ENCODE measurements at places on chromosomes 7 and 10. TPM values are rescaled to one million over a fixed set of nuclear protein-coding genes. Genes with fewer than 3 reads are reported as not detected.

The TMEM229A gene
- total RNA-seq = 0.29 TPM

The HABP2 gene
- total RNA-seq = 11.4 TPM

- H3K27ac ChIP-seq = peak overlapping the region; percentile 7
- peaks cover 13% of the 10 kb centered on the region for H3K4me1 ChIP-seq
- H3K27me3 ChIP-seq = no peaks in the 10 kb centered on the region
- no peak overlapping the region for H3K4me3 ChIP-seq
These were observed 42.3 kb downstream of the TBXAS1 start for GRCh38 chr7:139871331-139871730.

- no peak for DNase-seq
- peaks cover 60% of the 10 kb centered on the region for H3K4me1 ChIP-seq
- H3K27me3 ChIP-seq = no peaks in the 10 kb centered on the region
- no peak overlapping the region for H3K4me3 ChIP-seq
- H3K27ac ChIP-seq = no peak overlapping the region
- no peaks in the 10 kb centered on the region for H3K36me3 ChIP-seq
These were observed 55.8 kb downstream of the PARD3 start for GRCh38 chr10:34759161-34759836.

The PLXDC2 gene
- 31.0 TPM for total RNA-seq

GRCh38 chr10:72204296-72204695 is 11.5 kb upstream of the ANAPC16 start:
- H3K36me3 ChIP-seq = peaks cover 100% of the 10 kb centered on the region
- H3K4me3 ChIP-seq = no peak overlapping the region
- no peaks in the 10 kb centered on the region for H3K4me1 ChIP-seq
- no peak for DNase-seq
- no peak overlapping the region for H3K27ac ChIP-seq

GRCh38 chr10:62153191-62153590 is 115.5 kb downstream of the RTKN2 start:
- H3K27ac ChIP-seq = no peak overlapping the region
- H3K27me3 ChIP-seq = no peaks in the 10 kb centered on the region
- H3K36me3 ChIP-seq = no peaks in the 10 kb centered on the region

DNA sequence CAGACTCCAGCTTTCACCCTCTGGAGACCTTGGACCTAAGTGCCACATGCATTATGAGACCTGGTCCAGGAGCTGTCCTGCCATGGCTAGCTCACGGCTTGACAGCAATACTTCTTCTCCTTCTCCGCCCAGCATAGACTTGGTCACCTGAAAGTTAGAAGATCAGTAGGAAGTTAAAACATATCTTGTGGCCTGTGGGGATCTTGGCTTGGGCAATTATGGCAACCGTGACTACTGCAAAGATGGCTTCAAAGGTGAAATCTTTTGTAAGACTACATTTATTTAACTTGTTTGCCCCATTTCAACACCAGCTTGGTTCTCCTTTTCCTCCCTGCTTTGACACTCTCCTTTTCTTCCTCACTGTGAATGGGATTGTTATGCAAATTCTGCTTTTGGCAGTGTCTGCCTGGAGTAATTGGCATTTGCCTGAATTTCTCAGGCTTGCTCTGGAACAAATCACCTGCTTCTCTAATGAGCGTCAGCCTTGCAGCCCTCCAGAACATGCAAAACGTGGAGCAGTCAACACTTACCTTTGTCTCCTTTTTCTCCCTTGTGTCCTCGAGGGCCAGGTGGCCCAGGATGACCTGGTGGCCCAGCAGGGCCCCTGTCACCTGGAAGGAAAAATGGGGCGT is 53.4 kb downstream of the COL17A1 start:
- peaks cover 54% of the 10 kb centered on the region for H3K36me3 ChIP-seq
- H3K27me3 ChIP-seq = no peaks in the 10 kb centered on the region
- H3K4me1 ChIP-seq = no peaks in the 10 kb centered on the region
- no peak overlapping the region for H3K27ac ChIP-seq
- H3K4me3 ChIP-seq = no peak overlapping the region

DNA sequence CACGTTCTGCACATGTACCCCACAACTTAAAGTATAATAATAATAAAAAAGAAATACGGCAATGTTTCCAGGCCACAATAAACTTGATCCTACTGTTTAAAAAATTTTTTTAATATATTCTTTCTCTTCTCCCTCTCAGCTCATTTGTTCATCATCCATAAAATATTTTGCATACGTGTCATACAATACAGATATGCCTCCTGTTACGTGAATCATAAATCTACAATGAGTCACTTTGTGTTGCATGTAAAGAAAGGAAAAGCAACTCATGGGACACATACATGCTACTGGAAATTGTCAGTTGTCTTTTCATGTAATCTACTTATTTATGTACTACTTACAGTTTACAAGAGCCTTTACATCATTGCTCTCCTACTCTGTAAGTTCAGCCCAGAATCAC is 1.1 kb upstream of the TECTB start:
- no peak overlapping the region for H3K4me3 ChIP-seq
- no peak for DNase-seq
- peaks cover 3% of the 10 kb centered on the region for H3K4me1 ChIP-seq
- H3K36me3 ChIP-seq = no peaks in the 10 kb centered on the region

The LRRC17 gene
- 2.2 TPM for total RNA-seq

DNA sequence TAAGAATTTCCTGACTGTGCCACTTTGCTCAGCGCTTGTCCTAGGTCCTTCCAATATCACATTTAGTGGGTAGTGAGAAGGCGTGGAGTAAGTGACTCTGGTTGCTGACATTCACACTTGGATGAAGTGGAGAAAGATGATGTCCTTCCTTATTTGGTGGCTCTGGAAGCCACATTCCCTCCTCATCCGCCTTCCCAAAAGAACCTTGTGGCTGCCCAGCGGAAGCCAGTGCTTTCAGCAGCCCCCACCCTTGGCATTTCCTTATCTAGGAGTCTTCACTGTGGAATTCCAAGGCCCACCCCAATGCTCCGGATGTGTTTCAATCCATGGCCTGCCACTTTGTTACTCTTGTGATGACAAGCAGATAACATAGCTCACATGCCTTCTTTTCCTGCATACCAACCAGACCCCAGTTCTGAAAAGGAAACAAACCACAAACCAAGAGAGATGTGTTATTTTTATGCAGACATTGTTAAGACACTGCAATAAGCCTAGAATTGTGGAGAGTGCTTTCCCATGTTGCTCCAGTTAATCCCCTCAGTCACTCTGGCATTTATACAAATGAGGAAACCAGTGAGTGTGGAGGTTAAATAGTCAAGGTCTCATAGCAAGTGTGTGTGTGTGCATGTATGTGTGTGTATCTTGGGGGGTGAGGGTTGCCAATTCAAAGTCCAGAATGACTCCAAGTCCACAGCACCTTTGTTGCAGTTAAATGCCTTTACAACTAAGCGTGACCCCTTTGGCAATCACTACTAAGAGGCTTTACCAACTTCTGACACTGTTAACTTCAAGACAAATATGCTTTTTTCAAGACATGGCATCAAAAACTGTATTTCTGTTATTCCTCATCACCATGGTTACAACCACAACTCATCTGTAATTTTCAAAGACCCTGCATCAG is 10.3 kb upstream of the ANKRD1 start:
- H3K27me3 ChIP-seq = peaks cover 4% of the 10 kb centered on the region
- H3K27ac ChIP-seq = peak overlapping the region; percentile 44
- DNase-seq = no peak
- H3K4me3 ChIP-seq = no peak overlapping the region
- H3K36me3 ChIP-seq = no peaks in the 10 kb centered on the region

The KIAA1217 gene
- 31.4 TPM for total RNA-seq

- H3K27ac ChIP-seq = no peak overlapping the region
- no peaks in the 10 kb centered on the region for H3K4me1 ChIP-seq
- no peak for DNase-seq
- H3K27me3 ChIP-seq = no peaks in the 10 kb centered on the region
These were observed 52.6 kb downstream of the DPYSL4 start for GRCh38 chr10:132239126-132240031.

The ELOVL3 gene
- not detected for total RNA-seq

- H3K27ac ChIP-seq = no peak overlapping the region
- H3K4me1 ChIP-seq = no peaks in the 10 kb centered on the region
- H3K27me3 ChIP-seq = no peaks in the 10 kb centered on the region
- no peaks in the 10 kb centered on the region for H3K36me3 ChIP-seq
These were observed 34.8 kb upstream of the CCSER2 start for GRCh38 chr10:84293574-84294016.

- H3K36me3 ChIP-seq = no peaks in the 10 kb centered on the region
- H3K27me3 ChIP-seq = peaks cover 71% of the 10 kb centered on the region
- H3K4me1 ChIP-seq = peaks cover 6% of the 10 kb centered on the region
- DNase-seq = no peak
These were observed 531 bp downstream of the IKZF1 start for GRCh38 chr7:50304911-50305582.

The RAMP3 gene
- total RNA-seq = 14.1 TPM

DNA sequence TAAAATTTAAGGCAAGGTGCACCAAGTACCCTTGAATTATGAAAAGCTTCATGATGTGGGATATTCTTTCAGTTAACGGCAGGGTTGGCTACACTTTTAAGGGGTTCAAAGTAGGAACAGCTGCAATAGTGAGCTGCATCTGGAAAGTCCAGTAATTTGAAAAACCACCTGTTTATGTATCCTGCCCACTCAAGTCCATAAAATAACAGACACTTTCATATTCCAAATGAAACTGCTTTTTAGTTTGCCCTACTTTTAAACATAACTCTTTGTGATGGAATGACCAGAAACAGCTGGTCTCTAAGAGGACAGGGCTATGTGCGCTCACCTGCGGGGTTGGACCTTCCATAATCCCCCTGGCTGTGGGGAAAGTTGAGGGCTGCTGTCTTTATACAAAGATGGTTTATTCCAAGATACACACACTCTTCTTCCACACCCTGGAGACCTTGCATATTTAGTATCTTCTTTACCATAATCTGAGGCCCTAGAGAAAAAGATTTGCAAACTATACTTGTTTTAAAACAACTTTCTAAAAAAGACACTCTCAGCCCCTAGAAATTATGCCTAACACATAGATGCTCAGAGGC is 7.4 kb downstream of the CAV1 start:
- no peak for DNase-seq
- H3K27ac ChIP-seq = no peak overlapping the region
- peak overlapping the region; percentile 72 for H3K4me3 ChIP-seq

The FAM241B gene
- not detected for total RNA-seq

DNA sequence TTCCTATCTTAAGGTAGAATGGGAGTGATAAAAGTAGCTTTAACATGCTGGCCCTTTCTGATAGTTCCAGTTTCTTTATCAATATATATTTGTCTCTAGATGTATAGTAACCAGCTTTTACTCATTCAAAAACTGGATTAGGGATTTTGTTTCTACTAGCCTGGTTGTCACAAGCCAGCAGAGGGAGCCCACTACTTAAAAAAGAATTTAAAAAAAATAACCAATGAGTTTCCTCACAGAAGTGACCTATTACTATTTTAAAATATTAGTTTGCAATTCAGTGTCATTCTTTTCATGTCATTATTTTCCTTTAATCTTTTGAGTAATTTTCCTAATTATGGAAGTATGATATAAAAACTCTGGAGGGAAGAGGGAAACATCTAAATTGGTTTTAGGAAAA is 142.1 kb downstream of the PHTF2 start:
- no peak overlapping the region for H3K27ac ChIP-seq
- DNase-seq = no peak
- no peaks in the 10 kb centered on the region for H3K4me1 ChIP-seq

DNA sequence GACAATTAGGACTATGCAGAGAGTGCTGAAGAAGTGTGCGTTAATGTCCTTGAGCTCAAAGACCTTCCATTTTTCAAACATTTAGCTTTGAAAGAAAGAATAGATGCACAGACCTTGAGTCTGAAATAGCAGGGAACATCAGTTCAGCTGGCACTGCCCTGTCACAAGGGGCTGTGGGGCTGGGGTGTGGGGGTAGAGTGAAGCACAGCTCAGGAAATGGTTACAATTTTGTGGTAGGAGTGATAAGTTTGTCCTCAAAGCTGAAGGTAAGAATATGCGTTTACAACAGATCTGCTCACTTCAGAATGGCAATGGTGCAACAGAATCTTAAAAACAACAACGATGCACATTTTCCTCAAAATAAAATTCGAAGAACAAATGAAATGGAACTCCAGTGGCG is 33.6 kb downstream of the SMKR1 start:
- H3K27me3 ChIP-seq = no peaks in the 10 kb centered on the region
- DNase-seq = no peak
- H3K36me3 ChIP-seq = no peaks in the 10 kb centered on the region

The PLA2G12B gene
- not detected for total RNA-seq

- peak; percentile 22 for DNase-seq
- no peak overlapping the region for H3K4me3 ChIP-seq
- no peaks in the 10 kb centered on the region for H3K4me1 ChIP-seq
- no peaks in the 10 kb centered on the region for H3K27me3 ChIP-seq
- H3K27ac ChIP-seq = peak overlapping the region; percentile 71
These were observed 399.8 kb upstream of the NFE2L3 start for GRCh38 chr7:25752154-25752553.

DNA sequence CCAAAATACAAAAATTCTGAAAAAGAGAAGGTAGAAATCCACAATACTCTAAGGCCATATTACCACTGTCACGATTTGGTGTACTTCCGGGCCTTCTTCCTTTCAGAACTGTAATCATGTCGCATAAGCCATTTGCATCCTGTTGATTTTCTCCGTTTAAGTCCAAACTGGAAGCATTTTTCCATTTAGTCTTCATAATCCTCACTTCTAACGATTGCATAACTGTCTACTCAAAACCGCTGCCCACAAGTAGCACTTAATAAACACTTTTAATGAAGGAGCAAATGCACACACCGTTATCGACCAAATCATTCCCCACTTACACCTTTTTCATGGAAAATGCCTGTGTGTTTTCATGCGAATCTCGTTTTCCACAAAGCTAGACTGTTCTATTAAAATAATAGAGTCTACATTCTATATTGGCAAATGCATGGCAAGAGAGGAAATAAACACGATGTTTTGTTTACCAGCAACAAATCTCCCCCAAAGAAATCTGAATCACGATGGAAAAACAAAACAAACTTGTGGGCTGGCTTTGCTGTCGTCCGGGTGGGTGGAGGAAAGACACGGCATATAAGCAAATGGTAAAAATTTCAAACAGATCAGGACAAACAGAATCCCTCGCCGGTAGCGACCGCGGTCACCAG is 1.0 kb downstream of the ATE1 start:
- H3K4me1 ChIP-seq = peaks cover 33% of the 10 kb centered on the region
- no peak for DNase-seq
- peaks cover 7% of the 10 kb centered on the region for H3K36me3 ChIP-seq
- no peaks in the 10 kb centered on the region for H3K27me3 ChIP-seq

The LIPJ gene
- not detected for total RNA-seq

DNA sequence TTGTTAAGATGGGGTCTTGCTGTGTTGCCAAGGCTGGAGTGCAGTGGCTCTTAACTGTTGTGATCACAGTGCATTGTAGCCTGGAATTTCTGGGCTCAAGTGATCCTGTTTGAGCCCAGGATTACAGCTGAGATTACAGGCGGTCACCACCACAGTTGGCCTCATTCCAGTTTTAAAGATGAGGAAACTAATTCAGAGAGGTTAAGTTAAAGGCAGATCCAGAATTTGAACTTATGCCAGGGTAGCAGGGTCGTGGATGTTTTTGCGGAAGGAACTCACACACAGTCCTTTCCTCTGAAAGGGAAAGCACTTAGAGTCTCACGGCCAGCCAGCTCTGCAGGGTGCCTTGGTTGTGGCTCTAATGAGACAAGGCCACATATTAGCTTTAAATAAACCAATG is 84.7 kb downstream of the MMRN2 start:
- peaks cover 38% of the 10 kb centered on the region for H3K4me1 ChIP-seq
- no peak overlapping the region for H3K4me3 ChIP-seq
- no peaks in the 10 kb centered on the region for H3K27me3 ChIP-seq
- peak; percentile 35 for DNase-seq
- H3K36me3 ChIP-seq = no peaks in the 10 kb centered on the region
- H3K27ac ChIP-seq = peak overlapping the region; percentile 27

GRCh38 chr7:141306081-141306480 is 232.2 kb downstream of the TMEM178B start:
- H3K4me1 ChIP-seq = no peaks in the 10 kb centered on the region
- no peak for DNase-seq
- H3K36me3 ChIP-seq = no peaks in the 10 kb centered on the region
- no peak overlapping the region for H3K27ac ChIP-seq
- no peaks in the 10 kb centered on the region for H3K27me3 ChIP-seq

Measured in stomach (tissue), 19 donors.